ENCODE measurements at places on chromosomes 12 and 14.

- DNase-seq, result no peak
These were observed 68.1 kb downstream of the COX16 start for GRCh38 chr14:70291396-70291795.

DNA sequence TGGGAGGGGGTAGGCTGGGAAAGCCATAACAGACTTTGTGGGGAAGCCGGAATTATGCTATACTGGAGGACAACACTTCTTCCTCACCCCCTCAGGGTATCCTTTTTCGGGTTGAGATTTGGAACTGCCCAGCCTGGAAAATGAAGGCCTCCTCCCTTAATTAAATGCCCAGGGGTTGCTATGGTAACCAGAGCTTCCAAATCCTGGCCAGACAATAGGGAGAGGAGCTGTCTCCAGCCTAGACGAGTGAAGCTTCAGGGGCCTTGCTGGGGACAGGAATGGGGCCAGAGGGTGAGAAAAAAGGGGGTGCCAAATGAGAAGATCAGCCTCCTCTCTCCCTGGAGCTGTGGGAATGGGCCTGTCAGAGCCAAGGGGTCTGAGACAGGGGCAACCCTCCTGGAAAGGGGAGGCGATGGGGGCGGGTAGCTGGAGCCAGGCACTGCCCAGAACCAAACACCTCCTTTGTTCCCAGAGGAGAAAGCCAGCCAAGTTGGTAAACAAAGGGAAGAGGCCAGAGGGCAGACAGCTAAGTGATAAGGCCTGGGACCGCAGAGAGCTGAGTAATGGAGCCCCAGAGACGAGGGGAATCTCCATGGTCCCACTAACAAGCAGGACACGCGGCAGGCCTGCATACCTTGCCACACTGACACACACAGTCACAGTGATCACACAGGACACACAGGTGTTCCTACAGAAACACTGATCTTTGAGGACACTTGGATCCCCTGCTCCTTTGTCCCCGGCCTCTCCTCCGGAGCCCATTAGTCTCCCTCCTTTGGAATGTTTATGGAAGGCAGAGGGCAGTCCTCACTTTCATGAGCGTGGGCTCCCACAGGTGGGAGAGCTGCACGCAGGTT lies 17.9 kb upstream of the RND1 start:
- no peak for DNase-seq

DNA sequence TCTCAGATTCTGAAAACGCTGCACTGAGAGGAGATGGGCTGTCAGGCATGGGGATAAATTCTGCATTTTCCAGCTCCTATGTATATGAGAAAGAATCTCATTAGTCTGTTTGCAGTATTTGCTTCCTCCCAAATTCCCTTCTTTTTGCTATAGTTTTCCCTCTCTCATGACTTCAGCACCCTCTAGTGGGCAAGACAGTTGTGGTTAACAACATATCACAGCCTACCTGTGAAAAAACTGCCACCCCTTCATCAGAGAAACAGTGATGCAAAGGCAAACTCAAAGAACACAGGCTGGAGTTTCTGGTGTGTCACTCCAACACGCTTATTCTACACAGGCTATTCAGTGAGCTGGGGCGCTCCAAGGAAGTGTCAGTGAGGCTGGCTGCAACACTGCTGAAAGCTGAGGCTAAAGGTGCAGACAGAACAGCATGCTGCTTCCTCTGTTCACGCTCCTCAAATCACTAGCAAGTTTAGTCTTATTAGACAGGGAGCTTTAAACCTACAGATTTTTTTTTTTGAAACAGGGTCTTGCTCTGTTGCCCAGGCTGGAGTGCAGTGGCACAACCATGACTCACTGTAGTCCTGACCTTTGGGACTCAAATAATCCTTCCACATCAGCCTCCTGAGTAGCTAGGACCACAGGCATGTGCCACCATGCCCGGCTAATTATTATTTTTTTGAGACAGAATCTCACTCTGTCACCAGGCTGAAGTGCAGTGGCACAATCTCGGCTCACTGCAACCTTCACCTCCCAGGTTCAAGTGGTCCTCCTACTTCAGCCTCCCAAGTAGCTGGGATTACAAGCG lies 19.3 kb downstream of the ZC2HC1C start:
- no peak for DNase-seq

- DNase-seq, result no peak
These were observed 1.8 kb upstream of the SPPL3 start for GRCh38 chr12:120905856-120906384.

GRCh38 chr12:65656891-65657351 lies 167.4 kb upstream of the HMGA2 start:
- DNase-seq, result peak; percentile 71

- DNase-seq, result no peak
These were observed 11.4 kb downstream of the NOPCHAP1 start for GRCh38 chr12:104997541-104997940.

GRCh38 chr14:55832974-55833373 lies 253.0 kb downstream of the KTN1 start:
- DNase-seq, result no peak

- no peak for DNase-seq
These were observed at the start of gene EDDM3A for GRCh38 chr14:20745571-20746358. TSS of gene EDDM3A (plus strand) at chr14:20745887. CDS start at chr14:20747581, 1,694 bp downstream.

GRCh38 chr12:107490010-107490409 lies 195.6 kb upstream of the PWP1 start:
- no peak for DNase-seq

GRCh38 chr12:78721906-78722305 lies 142.7 kb upstream of the SYT1 start:
- DNase-seq, result no peak

- DNase-seq, result no peak
These were observed 10.0 kb downstream of the LRCOL1 start for GRCh38 chr12:132600048-132601032.

- DNase-seq, result no peak
These were observed 76.9 kb upstream of the ATF1 start for GRCh38 chr12:50686976-50687375.

DNA sequence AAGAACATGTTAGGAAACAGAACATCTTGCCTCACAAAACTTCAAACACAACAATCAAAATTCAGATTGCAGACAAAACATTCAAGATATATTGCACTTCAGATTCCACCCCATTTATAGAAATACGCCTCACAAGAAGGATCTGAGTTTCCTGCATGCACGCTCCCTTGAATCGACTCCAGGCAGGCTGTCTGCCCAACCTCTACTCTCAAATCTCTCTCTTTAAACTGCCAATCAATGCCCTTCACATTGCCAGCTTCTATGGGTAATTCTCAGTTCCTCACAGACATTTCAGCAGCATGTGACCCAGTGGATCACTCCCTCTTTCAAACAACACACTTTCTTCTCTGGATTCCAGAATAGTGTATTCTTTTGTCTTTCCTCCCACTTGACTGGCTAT lies 184.1 kb downstream of the PRKD1 start:
- DNase-seq, result no peak

- no peak for DNase-seq
These were observed 65.3 kb downstream of the BLTP3B start for GRCh38 chr12:100077367-100077766.

- DNase-seq, result no peak
These were observed 17.4 kb downstream of the IGF1 start for GRCh38 chr12:102462795-102463465.
